ENCODE measurements at places on chromosomes 7 and 10. TPM values are rescaled to one million over a fixed set of nuclear protein-coding genes. Genes with fewer than 3 reads are reported as not detected.

GPR15LG gene
- not detected for total RNA-seq

MUC3A gene
- total RNA-seq: 3.6 TPM

DNA sequence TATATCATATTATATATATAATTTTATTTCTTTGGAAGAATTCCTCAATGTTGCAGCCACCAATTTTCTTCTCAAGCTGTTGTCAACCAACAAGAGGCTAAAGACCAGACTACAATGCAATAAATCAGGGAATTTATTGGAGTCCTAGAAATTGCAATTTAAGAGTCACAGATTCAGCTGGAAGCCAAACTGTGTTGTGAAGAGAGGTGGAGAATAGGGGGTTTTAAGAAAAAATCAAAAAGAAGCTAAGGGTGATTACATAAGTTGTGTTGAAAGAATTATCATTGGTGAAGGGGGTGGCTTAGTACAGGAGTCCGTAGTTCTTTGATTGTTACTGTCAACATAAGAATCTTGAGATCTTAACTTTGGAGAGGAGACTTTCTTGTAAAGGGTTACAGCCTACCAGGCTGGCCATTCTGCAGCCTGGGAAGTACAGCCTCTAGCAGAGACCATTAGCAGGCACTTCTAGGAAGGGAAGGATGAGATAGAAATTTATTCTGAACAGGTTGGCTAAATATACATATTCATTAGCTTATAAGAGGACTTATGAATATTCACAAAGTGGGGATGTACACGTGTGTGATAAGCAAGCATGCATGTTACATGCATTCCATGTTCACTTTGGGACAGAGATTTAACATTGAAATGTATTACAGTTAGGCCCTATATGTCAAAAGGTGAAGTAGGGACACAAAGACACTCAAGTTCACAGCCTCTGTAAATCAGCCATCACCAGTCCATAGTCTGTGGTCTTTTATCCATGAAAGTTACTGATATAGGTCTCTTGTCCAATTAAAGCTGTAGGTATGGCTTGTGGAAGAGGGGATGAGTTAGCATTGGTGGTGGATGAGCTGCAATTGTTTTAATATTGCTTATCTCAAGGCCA is 8.3 kb upstream of the TMEM168 start:
- DNase-seq: no peak
- no peaks in the 10 kb centered on the region for H3K27me3 ChIP-seq
- no peak overlapping the region for H3K27ac ChIP-seq
- H3K4me3 ChIP-seq: no peak overlapping the region

- H3K27me3 ChIP-seq: no peaks in the 10 kb centered on the region
- no peaks in the 10 kb centered on the region for H3K36me3 ChIP-seq
- no peaks in the 10 kb centered on the region for H3K4me1 ChIP-seq
- H3K4me3 ChIP-seq: no peak overlapping the region
- no peak for DNase-seq
Observed at GRCh38 chr7:64625114-64626082, 40.5 kb upstream of the ZNF107 start.

GRCh38 chr7:89618274-89618673 is 536.0 kb upstream of the STEAP1 start:
- H3K4me3 ChIP-seq: no peak overlapping the region
- H3K36me3 ChIP-seq: no peaks in the 10 kb centered on the region
- H3K27me3 ChIP-seq: no peaks in the 10 kb centered on the region
- H3K4me1 ChIP-seq: no peaks in the 10 kb centered on the region
- H3K27ac ChIP-seq: no peak overlapping the region
- no peak for DNase-seq

DNA sequence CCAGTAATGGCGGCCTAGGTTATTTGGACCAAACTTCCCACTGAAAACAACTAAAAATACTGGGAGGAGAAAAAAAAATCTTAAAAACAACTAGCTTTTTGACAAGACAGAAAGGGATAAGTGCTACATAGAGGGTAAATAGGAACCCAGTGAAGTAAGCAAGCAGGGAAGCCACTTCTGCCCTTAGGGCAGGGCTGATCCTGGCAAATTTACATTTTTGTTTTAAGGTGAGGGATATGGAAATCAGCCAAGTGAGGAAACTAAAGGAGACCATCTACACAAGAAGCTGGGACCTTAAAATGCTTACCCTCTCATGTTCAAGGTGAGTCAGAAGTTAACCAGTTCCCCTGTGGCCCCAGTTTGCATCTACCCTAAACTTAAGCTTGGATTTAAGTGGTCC is 46.5 kb upstream of the CYCS start:
- no peak overlapping the region for H3K27ac ChIP-seq
- H3K36me3 ChIP-seq: no peaks in the 10 kb centered on the region
- H3K27me3 ChIP-seq: no peaks in the 10 kb centered on the region
- no peak overlapping the region for H3K4me3 ChIP-seq
- no peaks in the 10 kb centered on the region for H3K4me1 ChIP-seq

DNA sequence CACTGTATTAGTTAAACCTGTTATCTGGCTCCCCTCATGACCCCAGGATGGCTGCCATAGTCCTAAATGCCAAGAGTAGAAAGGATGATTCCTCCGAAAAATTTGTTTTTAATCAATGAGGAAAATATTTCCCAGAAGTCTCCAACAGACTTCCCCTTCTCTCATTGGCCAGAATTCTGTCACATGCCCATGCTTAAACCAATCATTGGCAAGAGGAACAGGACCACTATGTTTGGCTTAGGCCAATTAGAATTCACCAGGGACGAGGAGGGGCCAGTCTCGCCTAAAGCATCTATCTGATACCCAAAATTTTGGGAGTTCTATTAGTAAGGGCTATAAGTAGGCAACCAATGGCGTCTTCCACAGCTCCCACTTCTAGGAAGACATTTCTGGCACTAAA is 71.2 kb upstream of the IL6 start:
- no peaks in the 10 kb centered on the region for H3K36me3 ChIP-seq
- H3K27me3 ChIP-seq: no peaks in the 10 kb centered on the region
- DNase-seq: no peak

GRCh38 chr7:134140889-134141867 is 14.0 kb downstream of the LRGUK start:
- peak; percentile 35 for DNase-seq
- H3K4me3 ChIP-seq: no peak overlapping the region
- H3K27me3 ChIP-seq: no peaks in the 10 kb centered on the region

GRCh38 chr10:116627386-116627933 is 6.7 kb downstream of the PNLIPRP2 start:
- DNase-seq: no peak
- no peak overlapping the region for H3K27ac ChIP-seq
- H3K27me3 ChIP-seq: peaks cover 43% of the 10 kb centered on the region
- no peaks in the 10 kb centered on the region for H3K4me1 ChIP-seq
- H3K36me3 ChIP-seq: no peaks in the 10 kb centered on the region
- H3K4me3 ChIP-seq: no peak overlapping the region

DNA sequence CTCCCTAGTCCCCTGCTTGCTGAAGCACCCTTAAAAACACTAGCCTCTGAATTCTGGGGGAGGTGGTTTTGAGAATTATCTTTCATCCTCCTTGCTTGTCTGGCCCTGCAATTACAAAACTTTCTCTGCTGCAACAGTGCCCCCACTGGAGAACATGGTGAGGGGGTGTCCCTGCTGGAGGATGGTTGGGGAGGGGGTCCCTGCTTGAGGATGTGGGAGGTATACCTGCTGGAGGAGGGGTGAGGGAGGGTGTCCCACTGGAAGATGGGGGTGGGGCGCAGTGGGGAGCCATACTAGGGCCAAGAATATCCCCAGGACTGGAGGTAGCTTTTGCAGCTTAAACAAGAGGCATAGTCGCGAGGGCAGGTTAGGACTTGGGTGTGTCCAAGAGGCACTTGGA is 3.2 kb upstream of the POLM start:
- peaks cover 2% of the 10 kb centered on the region for H3K36me3 ChIP-seq
- no peak for DNase-seq
- H3K4me1 ChIP-seq: peaks cover 11% of the 10 kb centered on the region

DNA sequence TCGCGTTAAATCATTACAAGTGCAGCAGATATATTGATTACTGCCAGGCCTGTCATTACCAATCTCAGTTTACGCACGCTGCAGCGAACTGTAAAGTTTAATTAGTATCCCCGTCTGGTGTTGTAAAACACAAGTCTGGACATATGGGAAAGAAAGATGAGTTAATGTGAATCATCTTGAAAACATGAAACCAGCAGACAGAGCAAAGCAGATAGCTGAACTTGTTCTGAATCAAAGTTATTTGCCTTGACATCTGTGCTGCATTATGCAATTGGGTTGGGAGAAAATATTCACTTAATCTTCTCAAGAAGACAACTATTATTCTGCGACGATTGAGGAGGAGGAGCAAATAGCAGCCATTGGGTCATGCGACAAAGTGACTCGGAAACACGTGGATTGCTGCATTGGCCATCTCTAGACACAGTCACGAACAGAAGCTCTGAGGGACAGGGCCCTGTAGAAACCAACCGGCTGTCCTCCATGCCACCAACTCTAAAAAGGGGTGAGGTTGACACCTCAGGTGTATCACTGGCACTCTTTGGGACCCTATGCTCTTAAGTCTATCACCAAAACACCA is 156.3 kb upstream of the C7orf33 start:
- no peak overlapping the region for H3K27ac ChIP-seq
- no peaks in the 10 kb centered on the region for H3K4me1 ChIP-seq
- H3K36me3 ChIP-seq: no peaks in the 10 kb centered on the region
- DNase-seq: no peak

DNA sequence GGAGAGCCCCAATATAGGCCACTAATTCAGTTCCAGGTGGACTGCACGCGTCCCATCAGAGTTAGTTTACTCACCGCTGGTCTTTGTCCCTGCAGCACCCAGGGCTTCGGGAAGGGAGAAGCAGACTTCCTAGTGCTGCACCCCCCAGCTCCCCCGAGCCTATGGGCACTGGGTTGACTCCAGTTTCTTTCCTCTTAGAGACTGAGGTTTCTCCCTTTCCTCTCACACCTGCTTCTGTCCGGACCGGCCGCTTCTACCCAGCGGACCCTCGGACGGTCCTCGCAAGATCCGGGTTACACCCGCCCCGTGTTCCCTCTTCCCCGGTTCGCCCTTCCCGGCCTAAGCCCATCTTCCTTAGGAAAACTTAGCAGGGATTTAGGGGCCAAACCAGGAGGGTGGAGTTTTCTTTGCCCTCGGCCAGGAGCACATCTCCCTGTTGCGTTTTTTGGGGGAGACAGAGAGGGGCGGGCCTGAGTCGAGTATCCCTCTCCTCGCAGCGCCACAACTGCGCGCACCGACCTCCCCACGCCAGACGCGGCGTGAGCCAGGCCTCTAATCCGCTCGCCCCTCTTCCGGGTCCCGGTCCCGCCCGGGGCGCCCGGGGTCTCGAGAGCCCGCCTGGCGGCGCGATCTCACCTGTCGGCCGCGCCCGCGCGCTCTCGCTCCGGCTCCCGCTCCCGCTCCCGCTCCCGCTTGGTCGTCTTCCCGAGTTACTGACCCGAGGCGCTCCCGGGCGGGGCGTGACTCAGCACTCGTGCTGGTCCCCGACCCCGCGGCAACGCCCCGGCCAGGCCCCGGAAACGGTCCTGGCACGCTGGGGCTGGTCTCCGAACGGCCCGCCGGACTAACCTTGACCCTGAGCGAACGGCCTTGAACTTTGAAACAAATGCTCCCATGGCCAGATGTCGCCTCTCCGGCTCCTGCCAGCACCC is at the start of gene AIFM2:
TSS of gene AIFM2 (minus strand) at position 728 of the 932 bp plus-strand sequence. CDS start 8,741 bp downstream, outside the sequence.
- no peaks in the 10 kb centered on the region for H3K36me3 ChIP-seq
- peak within 1 kb of the TSS; percentile 6 for H3K27ac ChIP-seq
- H3K27me3 ChIP-seq: peaks cover 13% of the 10 kb centered on the region
- peak; percentile 74 for DNase-seq

DNA sequence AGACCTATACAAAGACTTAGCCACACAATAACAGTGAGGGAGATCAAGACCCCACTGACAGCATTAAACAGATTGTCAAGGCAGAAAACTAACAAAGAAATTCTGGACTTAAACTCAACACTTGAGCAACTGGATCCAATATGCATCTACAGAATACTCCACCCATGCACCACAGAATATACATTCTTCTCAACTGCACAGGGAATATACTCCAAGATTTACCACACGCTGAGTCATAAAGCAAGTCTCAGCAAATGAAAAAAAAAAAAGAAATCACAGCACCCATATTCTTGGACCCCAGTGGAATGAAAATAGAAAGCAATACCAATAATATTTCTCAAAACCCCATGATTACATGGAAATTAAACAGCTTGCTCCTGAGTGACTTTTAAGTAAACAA is 680.2 kb downstream of the PCDH15 start:
- H3K27me3 ChIP-seq: no peaks in the 10 kb centered on the region
- H3K27ac ChIP-seq: no peak overlapping the region
- H3K4me3 ChIP-seq: no peak overlapping the region

DNA sequence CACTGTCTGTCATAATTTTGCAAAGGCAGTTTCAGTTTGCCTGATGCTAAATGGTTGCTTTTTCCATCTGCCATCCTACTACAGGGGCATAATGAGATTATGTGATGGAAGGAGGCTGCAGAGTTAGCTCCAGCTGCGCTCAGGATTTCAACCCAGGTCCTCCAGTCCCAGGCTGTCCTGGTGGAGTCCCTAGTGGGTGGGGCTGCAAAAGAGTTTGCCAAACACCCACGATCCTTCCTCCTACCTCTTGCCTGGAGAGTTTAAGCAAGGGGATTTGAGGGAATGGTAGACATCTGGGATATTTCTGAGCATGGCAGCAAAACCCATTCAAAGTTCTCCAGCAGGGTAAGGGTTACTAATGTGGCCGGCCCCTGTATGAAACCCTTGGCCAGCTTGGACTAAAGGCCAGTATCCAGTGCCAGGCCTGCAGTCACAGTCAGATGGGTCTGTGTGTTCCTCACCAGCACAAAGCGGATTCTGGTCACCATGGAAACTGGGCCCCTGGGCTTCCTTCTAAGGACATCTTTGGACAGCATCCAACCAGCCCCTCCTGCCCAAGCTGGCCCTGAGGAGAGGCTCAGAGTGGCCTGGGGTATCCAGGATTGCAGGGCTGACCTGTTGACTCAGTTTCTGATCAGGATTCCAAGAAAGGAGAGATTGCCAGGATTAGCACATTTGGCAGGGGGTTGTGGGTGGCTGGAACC is 42.7 kb upstream of the CHST3 start:
- H3K4me1 ChIP-seq: no peaks in the 10 kb centered on the region
- H3K4me3 ChIP-seq: no peak overlapping the region
- peak; percentile 41 for DNase-seq
- H3K27ac ChIP-seq: no peak overlapping the region

DNA sequence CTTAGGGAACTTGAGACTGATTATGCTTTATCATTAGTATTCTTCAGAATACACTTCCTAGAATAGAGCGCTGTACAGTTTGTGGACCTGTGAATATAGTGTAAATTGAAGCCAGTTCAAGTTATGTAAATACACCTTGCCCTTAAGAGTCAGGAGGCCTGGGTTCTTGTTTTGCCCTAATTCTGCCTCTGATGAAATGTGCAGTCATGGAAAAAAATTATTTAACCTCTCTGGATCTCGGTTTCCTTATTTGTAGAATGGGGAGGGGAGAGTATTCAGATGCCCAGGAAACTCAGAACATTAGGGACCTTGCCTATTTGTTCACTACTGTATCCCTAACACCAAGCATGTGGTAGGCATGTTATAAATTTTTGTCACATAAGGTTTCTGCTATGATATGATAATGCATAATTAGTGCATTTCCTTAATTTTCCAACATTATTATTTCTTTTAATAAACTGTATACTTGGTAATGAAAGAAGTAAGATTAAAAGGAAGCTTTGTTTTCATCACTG is 1.3 kb downstream of the EXOC6 start:
- no peaks in the 10 kb centered on the region for H3K27me3 ChIP-seq
- DNase-seq: no peak
- peak overlapping the region; percentile 91 for H3K27ac ChIP-seq
- H3K4me3 ChIP-seq: peak overlapping the region; percentile 97
- H3K4me1 ChIP-seq: peaks cover 42% of the 10 kb centered on the region

Data from left lung (tissue), 14 donors.